ENCODE measurements at places on chromosomes 12 and 14.

DNA sequence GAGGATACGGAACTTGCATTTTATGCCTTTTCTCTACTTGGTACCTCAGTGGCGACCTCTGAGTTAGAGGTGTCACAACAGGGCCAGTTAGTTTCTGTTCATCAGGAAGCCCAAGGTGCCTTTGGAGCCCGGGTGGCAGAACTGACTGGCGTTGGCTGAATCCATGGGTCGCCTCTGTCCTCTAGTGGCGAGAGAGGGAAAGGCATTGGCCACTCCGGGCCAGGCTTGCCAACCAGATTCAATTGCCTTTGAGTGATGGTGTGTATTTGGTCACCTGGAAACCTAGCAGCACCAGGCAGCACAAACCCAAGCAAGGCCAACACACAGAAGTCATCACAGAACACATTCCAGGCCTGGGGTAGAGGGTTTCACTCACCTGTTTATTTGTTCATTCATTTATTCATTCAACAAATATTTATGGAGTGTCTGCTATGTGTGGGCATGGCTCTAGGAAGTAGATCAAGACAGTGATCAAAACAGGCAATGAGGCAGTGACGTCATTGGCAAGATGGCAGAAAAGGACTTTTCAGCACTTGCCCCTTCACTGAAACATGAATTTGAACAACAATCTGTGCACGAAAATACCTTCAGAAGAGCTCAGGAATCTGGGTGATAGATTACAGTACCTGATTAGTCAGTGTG is 40.5 kb upstream of the KCNA5 start:
- no peak for DNase-seq

DNA sequence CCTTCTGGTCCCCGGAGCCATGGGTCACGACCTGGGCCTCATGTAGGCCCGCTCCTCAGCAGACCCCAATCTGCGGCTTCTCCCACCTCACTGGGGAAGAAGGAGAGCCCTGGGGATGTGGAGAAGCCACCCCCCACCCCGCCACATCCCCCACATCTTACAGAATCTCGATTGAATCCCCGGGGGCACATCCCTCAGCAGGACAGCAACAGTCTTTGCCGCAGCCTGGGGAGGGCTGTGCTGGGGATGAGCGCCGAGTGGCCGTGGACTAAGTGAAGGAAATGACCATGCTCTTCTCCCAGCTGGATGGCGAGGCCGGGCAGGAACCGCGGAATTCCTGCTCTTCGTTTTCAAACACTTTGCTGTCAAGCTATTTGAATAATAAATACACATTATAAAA is 169.0 kb upstream of the RTL1 start:
- no peak for DNase-seq

GRCh38 chr12:22321638-22322037 is 12.9 kb downstream of the ST8SIA1 start:
- no peak for DNase-seq

DNA sequence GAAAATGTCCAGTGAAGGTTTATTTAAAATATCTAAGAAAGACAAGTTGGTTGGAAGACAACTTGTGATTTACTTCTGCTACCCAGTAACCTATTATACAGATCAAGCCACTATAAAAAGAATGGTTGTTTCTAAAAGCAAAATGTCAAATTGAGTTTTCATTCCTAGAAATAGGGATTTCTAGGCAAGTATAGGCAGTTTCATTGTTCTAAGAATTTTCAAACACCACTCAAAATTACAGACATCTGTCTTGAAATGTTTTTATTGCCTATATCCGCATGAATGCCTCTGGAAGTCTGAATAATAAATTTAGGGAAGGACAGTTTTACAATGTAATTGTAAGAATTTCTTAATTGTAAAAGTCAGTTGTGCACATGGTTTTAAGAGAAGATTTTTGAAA is 8.6 kb downstream of the YEATS4 start:
- DNase-seq, result no peak

GRCh38 chr12:117686911-117687377 is 281.8 kb downstream of the KSR2 start:
- DNase-seq, result no peak

- DNase-seq, result peak; percentile 53
Measured at GRCh38 chr14:106308839-106309389, 782.5 kb downstream of the TMEM121 start.

All from activated naive CD4-positive, alpha-beta T cell (primary cell).